Activated T-helper 17 cell treated with anti-CD3 and anti-CD28 coated beads, Interleukin-2, amount 50 U/mL, for 72 hours (primary cell): ENCODE measurements at places on chromosomes 7 and 10. TPM values are rescaled to one million over a fixed set of nuclear protein-coding genes. Genes with fewer than 3 reads are reported as not detected.

The SAP25 gene
- total RNA-seq: 12.9 TPM

The PSD gene
- 8.0 TPM for total RNA-seq

The LFNG gene
- 48.8 TPM for total RNA-seq

The ANKRD1 gene
- not detected for total RNA-seq

The CLDN15 gene
- total RNA-seq: 20.0 TPM
